RPMI7951 (cell line): ENCODE measurements at places on chromosomes 6 and 20.

DNA sequence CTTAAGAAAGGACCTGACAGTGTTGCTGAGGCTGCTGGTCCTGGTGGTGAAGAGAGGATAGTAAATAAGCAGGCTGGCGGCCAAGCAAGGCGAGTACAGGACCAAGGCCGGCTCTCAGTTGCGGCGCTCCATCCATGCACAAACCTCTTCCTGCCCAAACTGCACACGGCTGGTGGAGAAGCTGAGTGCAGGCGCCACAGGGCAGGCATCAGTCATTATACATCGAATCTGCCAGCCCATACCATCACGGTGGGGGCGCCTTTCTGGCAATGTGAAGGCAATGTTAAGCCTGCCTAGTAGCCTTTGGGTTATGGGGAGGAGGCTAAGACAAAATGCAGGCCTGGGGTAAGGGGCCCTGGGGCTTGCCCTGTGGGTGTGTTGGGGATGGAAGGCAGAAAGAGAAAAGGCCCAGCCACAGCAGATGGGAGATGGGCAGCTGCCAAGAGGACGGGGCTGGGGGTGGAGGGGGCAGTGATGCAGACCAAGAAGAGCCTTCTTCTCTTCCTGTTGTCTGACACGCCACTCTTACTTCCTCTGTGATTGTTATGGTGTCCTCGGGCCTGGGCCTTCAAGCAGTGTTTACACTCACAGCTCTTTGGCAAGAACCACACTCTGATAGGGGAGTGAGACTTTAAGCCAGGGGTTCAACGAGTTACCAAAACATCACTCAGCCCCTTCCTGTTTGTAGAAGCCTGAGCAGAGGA lies 20.3 kb upstream of the KCNK16 start:
- no peak for DNase-seq

- peak; percentile 56 for DNase-seq
Observed at GRCh38 chr20:4702562-4703280, 19.0 kb upstream of the PRND start.

DNA sequence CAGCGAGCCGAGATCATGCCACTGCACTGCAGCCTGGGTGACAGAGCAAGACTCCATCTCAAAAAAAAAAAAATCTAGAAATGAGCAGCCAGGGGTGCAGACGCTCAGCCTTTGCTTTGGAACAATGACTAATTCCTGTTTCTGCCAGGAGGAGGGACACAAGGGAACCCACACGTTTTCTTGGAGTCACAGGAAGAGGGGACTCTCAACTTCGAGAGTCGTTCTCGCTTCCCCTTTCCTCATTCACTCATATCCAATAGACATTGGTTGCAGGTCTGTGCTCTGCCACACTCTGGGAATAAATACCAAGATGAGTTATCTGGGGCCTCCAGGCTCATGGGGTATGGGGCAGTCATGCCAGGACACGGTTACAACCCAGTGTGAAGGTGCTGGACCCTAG lies 91.5 kb upstream of the RREB1 start:
- DNase-seq = no peak

DNA sequence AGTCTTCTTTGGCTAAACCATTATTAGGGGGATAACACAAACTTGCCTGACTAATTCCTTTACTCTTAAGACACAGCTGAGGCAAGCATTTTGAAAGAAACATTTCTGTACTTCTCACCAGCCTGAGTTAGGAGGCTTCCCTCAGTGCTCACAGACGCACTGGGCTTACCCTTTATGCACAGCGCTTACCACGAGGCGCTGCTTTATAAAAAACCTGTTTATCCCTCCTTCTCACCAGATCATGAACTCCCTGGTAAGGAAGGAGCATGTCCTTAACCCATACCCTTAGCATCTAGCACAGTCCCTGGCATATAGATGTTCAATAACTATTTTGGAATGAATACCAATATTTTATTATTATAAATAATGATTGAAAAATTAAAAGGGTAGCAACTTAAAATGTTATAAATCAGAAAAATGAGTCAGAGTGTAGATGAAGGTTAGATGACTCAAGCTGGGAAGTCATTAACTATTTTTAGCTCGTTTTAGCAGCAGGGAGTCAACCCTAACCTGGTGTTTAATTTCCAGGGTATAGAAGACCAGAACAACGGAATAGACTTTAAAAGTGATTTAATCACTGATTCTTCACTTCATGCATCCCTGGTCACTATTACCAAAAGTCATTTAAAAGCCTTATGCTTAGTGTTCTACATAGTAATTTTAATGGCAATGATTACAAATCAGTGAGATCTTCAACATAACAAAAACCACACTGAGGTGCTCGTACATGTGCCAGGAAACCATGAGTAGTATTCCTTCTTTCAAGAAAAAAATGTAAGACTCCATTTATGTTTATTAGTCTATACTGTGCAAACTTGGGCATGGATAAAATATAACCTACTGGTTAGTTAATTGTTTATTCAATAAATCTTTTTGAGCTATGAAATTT lies 4.1 kb upstream of the TPD52L1 start:
- DNase-seq = peak; percentile 66

DNA sequence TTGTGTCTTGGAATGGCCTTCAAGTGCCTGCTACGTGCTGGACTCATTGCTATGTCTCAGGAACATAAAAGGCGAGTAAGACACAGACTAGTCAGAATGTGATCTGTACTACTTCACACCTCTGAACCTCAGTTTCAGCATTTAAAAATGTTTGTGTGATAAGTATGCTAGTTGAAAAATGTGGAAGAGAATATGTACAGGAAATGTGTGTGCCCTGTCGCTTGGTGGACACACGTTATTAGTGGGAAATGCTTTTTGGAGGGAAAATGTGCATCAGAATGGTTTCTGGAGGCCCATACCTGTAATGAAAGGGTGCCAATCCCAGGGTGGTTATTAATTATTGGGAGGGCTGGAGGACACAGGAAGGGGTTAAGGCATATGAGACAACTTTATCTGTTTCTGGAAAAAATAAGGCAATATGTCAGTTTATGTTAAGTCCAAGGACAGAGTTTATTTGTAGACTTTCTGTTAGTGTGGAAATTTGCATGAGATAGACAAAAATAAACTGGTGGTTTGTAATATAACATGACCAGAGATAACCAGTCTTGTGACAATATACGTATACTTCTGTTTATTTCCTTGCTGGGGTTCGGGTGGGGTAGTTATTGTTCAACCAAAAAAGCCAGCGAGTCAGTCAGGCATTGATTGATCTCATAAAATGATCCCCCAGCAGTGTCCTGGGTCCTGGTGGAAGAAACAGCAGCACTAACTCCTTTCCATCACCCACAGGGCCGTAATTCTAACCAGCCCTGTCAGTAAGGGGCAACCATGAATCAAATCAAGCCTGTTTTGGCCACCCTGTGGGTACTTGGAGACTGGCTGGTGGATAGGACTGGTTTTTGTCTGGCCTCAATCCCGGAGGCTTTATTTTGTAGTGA lies 117.9 kb downstream of the JARID2 start:
- DNase-seq = no peak

DNA sequence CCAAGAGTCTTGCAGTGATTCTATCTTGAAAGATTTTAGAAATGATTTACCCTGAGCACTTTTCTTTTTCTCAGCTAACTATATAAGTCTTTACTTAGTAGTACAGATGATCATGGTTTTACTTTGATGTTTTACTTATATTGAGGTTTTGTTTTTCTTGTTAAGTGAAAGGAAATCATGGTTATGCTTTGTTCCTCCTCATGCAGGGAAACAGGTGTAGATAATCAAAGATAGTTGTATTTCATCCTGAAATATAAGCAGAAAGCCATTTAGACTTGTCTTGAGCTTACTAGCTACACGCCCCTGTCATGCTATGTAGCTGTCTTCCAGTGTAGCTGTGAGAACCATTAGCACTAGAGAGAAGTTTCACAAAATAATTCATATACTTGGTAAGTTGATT lies 113.9 kb downstream of the HIVEP1 start:
- no peak for DNase-seq

DNA sequence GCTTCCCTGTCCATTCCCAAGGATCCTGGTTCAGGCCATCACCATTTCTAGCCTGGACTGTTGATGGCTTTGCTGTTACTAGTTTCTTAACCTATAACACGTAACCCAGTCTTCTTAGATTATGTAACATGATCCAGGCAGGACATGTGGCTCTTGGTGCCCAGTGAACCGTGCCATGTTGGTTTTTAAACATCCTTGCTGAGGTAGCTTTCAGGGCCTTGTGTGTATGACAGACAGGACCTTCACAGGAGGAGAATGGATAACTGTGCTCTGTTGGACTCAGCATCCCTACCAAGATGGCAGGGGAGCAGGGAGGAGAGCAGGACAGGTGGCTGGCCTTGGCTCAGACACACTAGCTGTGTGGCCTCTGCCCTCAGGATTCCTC lies 46.8 kb downstream of the PANK2 start:
- peak; percentile 61 for DNase-seq

- DNase-seq = no peak
Observed at GRCh38 chr20:37414224-37415035, 68.5 kb downstream of the SRC start.

GRCh38 chr20:50277460-50278376 lies 87.1 kb downstream of the CEBPB start:
- peak; percentile 20 for DNase-seq

DNA sequence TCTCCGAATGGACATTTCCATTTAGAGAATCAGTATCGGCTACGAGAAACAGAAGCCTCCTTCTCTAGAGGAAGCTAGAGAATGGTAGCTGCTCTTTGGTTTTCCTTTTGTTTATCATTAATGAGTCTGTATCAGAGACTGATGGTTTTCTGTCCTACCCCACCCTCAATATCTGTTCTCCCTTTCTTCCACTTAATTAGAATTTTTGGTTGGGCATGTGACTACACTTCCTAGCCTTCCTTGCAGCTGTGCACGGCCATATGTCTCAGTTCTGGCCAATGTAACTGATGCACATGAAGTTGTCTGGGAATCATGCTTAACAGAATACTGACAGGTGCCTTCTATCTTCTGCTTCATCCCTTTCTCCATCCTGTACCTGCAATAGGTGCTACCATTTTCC lies 19.0 kb downstream of the RNF24 start:
- DNase-seq = no peak

GRCh38 chr6:14294270-14294951 lies 176.8 kb downstream of the CD83 start:
- DNase-seq = no peak

DNA sequence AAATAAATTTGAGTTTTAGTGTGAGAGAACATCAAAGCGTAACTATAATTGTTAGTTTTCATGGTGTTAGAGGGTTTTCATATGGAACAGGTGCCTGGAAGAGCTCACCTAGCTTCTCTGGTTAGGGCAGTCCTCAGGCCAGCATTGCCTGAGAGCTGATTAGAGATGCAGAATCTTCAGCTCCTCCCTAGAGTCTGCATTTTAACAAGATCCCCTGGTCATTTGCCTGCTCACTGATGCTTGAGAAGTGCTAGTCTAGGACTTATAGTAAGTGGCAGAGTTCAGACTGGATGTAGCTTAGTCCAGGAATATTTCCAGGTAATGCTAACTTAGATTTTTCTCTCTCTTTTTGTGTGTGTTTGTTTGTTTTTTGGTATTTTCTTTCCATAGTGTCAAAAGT lies 21.7 kb upstream of the SMIM26 start:
- no peak for DNase-seq

DNA sequence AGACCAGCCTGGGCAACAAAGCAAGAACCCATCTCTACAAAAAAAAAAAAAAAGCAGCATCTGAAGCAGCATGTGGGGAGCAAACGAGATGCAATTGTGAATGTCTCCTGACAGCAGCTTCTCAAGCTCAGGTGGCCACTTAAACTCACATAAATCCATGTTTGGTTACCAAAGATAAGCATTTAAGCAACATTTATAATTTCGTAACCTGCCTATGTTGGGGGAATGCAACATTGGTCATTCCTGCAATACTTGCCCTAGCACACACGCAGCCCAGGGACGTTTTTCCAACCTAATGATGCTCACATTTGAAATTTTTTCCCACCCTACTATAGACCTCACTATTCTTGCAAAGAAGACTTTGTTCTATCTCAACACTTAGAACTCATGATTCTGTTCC lies 113.3 kb downstream of the ZFP64 start:
- no peak for DNase-seq

- DNase-seq = no peak
Observed at GRCh38 chr6:104908888-104909525, 47.9 kb upstream of the LIN28B start.
